ACHN (cell line): ENCODE measurements at places on chromosomes 1 and 21.

DNA sequence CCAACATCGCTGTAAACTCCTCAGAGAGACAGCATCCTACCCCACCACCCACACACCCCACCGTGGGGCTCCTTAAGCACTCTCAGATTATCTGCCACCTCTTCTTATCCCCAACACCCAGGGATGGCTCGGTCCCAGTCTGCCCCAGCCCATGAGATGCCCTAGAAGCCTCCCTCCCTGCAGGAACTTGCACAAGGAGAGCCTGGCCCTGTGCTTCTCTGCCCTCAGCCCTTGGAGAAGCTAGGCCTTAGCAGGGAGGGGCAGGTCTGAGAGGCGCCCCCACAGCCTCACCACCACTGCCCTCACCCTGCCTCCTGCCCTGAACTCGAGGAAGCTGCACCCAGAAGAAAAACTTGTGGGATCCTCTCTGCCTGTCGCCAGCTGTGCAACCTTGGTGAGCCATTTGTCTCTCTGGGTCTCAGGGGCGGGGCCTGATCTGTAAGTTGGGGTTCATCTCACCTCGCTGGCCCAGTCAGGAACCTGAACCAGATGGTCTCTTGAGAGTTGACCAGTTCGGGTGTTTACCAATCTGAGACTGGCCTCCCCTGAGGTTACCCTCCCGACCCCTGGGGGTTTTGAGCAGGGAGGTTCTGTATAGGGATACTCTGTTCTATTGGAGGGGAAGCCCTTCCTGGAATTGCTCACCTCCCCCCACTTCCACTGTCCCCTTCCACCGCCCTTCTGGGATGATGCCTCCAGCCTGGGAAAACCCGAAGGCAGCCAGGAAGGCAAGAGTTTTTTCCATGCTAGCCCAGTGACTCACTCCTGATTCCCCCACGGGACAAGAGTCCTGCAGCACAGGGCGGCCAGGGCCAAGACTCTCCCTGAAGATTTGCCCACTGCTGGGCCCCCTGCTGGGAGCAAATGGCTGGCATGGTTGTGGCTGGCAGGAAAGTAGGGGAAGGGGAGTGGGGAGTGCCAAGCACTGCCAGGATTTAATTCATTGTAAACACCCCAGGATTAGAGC is at the start of gene S100A3:
Gene S100A3, minus strand, starts transcription at position 537 of the 967 bp plus-strand sequence. CDS start 773 bp downstream, outside the sequence.
- peak; percentile 85 for DNase-seq

GRCh38 chr1:28056129-28056925 is 32.1 kb downstream of the EYA3 start:
- no peak for DNase-seq

DNA sequence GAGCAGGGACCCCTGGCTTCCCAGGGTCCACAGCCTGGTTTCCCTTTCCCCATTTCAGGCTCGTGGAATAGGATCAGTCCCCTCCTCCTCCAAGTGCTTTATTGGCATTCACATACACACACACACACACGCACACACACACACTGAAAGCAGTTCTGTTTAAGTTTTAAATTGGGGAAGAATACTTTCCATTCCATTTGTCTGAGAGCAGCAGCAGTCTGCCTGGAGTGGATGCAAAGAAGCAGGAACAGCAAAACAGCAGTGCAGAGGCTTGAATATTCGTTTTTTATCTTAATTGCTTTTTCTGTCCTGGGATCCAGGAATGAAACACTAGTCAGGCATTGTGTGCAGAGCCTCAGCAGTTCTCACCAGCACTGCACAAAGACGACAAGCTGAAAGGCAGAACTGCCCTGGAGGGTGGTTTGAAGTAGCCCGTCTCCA is 7.1 kb downstream of the CYB561D1 start:
- no peak for DNase-seq

GRCh38 chr1:156579472-156579871 is at the start of gene TTC24:
Gene TTC24 (plus strand): TSS chr1:156579723. CDS start chr1:156581365, 1,642 bp downstream.
- DNase-seq: no peak

- no peak for DNase-seq
Measured at GRCh38 chr1:169697755-169698154, 13.7 kb downstream of the SELL start.

GRCh38 chr1:32742199-32742947 is 39.8 kb upstream of the SYNC start:
- DNase-seq: peak; percentile 32

GRCh38 chr1:174954671-174955669 is 44.8 kb upstream of the CACYBP start:
- no peak for DNase-seq

DNA sequence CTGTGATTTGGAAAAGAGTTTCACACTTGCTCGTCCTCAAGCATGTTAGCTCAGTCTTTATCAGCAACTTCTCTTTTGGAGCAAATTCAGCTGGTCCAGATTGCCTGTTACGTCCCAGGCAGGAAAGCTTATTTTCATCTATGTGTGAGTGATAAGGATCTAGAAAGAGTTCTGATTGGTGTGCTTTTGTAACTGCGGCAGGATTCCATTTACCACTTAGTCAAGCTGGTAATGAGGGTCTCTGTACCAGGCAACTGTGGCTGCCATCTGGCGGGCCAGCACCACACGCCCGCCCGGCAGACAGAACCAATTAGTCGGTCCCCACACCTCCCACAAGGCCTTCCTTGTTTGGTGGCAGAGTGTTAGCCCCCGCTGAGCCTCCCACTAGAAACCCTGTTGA is 21.0 kb downstream of the C1orf87 start:
- no peak for DNase-seq

DNA sequence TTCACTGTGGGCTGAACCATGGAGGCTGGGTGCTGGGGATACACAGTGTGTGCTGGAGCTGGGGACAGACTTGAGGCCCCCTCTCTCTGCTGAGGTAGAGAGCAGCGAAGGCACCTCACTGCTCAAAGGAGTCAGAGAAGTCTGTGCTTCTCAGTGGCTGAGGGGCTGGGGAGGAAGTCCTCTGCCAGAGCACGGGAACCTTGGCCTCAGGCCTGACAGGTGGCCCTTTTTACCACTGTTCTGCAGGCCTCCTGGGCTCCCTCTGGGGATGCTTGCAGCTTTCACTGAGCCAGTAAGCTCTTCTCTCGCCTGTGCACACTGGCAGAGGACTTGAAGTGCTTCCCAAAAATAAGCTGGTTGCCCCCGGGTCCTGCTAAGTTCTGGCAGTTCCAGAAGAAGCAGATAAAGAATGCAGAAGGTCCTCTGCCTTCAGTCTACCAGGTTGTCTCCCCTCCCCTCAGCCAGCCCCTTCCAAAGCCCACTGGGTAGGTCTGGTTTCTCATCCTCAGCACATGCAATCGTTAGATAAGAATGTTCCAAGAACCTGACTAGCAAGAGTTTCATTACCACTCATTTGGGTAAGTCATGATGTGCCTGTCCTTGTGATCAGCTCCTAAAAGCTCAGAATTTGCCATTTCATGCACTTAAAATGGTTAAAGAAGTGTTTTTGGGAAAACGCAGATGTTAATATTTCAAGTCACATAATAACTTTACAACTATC is 53.9 kb downstream of the TENT5C start:
- no peak for DNase-seq

GRCh38 chr1:60621368-60621851 is 461.0 kb upstream of the NFIA start:
- DNase-seq: no peak

DNA sequence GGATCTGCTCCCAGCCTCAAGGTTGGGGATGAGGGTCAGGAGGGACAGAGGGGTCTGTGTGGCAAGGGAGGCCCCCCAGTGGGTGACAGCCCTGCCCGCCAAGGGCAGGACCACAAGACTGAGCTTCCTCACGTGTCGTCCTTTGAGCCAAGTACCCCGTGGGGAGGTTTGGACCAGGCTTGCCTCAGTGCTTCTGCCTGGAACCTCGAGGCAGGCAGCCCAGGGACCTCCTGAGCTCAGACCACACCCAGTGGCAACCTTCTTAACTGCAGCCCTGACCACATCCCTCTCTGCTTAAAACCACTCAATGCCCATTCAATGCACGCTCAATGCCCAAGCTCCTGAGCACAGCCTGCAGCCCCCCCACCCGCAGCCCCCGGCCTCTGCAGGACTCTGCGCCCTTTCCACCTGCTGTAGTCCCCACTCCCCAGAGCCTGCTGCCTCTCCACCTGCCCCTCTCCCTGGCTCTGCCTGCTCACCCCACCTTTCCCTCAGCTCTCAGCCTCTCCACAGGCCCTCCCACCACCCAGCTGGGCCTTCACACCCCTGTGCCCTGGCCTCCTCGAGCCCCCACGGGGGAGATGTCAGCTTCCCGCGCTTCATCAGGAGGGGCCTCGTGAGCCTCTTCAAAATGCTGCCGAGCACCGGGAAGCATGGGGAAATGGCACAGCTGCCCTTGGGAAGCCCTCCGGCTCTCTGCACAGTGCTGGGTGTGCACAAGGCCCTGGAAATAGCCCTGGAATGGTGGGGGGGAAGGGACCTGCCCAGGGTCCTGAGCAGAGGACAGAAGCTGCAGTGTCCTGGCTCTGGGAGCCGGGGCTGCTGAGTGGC is 129.3 kb upstream of the VAMP3 start:
- DNase-seq: no peak

- no peak for DNase-seq
Measured at GRCh38 chr1:117569856-117570255, 36.0 kb upstream of the TENT5C start.

DNA sequence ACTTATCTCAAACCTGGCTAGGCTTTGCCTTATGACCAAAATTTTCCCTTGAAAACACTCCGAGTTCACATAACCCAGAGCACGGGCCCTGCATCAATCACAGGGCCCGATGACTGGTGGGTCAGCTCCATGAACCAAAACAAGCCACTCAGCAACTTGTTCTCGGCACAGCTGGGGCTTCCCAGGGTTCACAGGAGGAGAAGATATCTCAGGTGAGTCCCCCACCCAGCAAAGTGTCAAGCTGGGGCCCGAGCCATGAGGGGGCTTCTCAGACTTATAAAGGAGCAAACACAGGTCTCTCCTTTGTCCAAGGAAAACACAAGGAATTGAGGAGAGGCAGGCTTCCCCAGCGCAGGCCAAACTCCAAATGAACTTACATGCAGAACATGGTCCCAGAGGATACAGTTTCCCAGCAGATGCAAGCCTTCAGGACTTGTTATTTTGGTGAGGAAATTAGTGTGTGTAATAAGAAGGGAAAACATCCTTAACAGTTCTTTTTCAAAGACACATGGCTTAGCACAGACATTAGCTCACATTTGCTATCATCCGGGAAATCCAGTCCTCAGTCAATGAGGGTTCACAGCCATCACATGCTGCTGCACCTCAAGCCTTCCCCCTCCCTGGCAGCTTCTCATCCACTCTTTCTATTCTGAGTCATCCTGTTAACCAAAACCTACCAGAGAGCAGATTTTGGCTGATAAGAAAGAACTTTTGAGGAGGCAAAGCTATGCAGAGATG is 98.1 kb upstream of the NFIA start:
- no peak for DNase-seq

- no peak for DNase-seq
Measured at GRCh38 chr1:167898578-167899222, 15.2 kb downstream of the ADCY10 start.

- no peak for DNase-seq
Measured at GRCh38 chr1:9699361-9699760, 47.8 kb downstream of the PIK3CD start.

GRCh38 chr1:208942394-208943130 is 641.0 kb upstream of the CAMK1G start:
- DNase-seq: no peak

- DNase-seq: no peak
Measured at GRCh38 chr1:60487565-60488345, 414.2 kb upstream of the C1orf87 start.

GRCh38 chr1:98034505-98034904 is 113.7 kb upstream of the DPYD start:
- no peak for DNase-seq

DNA sequence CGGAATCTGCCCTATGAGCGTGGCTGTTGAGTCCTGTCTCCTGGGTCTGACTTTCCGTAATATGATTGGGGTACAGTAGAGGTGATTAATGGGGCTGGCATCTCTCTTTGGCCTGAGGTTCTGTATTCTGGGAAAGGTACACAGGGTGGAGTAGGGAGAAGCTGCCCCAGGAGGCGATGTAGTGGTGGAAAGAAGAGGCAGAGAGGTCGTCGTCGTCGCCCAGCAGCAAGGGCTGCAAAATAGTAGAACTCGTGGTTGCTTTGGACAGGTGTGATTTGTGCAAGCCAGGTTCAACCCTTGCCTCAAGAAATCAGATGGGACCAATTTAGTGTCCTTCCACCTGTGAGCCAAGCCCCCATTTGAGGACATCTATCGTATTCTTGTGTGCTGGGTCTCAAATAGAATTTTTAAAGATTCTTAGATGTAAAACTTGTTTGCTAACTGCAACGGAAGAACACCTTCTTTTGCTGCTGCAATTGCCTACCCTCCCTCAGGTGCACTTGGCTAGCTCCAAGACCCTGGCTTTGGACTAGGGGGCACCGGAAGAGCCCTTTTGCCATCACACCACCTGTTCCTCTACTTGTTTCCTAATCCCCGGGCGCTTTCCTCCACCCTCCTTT is 1.3 kb upstream of the HMGN2 start:
- DNase-seq: no peak

- DNase-seq: no peak
Measured at GRCh38 chr1:61326713-61327112, 244.4 kb downstream of the NFIA start.

DNA sequence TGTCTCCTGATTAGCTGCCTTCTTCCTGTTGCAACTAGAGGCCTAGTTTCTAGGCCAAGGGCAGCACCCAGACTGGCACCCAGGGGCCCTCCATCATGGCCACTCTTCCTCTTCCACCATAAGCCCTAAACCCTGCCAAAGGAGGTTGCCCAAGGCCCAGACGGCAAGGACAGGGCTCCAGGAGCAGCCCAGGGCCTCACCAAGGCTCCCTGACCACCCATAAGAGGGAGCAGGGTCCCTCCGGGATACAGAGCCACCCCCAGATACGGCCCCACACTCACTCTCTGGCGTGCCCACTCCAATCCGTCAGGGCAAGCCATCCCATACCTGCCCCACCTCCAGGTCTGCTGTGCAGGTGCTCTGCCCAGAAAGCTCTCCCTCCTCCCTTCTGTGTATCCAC is 79.9 kb downstream of the ITPKB start:
- DNase-seq: no peak

GRCh38 chr1:16082283-16083038 is 9.0 kb upstream of the FAM131C start:
- peak; percentile 64 for DNase-seq

DNA sequence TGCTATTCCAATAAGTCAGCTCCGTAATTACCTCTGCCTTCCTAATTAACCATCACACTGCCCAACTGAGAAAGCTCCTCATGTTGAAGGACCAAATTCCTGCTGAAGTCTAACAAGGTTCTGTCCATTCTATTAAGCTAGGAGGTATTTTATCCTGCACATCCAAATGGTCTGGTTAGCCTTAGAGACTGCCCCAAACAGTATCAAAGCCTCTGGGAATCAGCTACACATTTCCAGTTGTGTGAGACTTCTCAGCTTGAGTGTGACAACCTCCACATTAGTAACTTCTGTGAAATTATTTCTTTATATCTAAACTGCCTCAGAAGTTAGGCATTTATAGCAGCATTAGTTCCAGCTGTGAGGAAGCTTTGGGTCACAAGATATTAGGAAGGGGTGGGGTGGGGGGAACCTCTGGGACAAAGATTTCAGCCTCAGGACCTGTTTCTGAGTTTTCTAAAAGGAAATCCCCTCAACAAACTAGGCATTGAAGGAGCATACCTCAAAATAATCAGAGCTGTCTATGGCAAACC is 150.5 kb upstream of the DUSP10 start:
- no peak for DNase-seq

GRCh38 chr1:99457381-99458165 is 188.3 kb upstream of the PALMD start:
- DNase-seq: no peak
